GM13976 (cell line): ENCODE measurements at places on chromosomes 16 and 17.

GRCh38 chr16:5465714-5466113 lies 368.1 kb upstream of the EEF2KMT start:
- DNase-seq: no peak

- DNase-seq: no peak
Observed at GRCh38 chr17:4365628-4366326, 698 bp downstream of the UBE2G1 start.

DNA sequence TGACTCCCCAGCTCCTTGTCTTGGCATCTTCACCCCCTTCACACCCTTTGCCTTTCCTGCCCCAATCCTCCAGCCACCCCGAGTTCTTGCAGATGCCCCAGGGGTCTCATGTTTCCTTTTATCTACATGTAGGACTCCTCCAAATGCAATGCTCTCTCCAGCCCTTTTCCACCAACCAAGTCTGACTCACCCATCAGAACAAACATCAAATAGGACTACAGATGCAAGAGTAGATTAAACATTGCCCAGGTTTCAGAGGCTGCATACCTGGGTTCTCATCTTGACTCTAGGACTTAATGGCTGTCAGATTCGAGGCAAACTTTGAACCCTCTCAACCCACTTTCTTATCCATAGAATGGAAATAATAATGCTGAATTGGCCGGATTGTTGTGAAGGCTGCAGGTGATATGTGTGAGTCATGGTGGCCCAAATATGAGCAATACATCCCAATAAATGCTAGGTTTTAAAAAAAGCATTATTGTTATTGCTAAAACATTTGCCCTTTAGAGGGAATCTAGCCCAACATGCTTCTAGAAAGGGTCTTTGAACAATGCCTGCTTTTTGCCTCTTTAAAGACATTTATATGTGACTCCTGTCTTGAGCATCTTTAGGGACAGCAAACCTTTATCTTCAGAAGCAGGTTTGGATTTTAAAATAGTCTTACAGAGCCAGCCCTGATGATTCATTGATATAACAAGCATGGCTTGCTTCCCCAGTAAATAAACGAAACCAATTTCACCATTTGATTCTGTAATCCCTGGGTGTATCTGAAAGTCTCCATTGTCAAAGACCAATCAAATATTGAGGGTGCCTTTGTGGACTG lies 310.1 kb downstream of the FOXL1 start:
- DNase-seq: no peak

GRCh38 chr17:4490637-4491061 lies 8.0 kb upstream of the SPNS2 start:
- no peak for DNase-seq
